D721Med (cell line): ENCODE measurements at places on chromosomes 4 and X.

GRCh38 chr4:74293558-74293957 is 14.7 kb upstream of the EPGN start:
- no peak for DNase-seq

GRCh38 chr4:102869569-102870197 is 891 bp downstream of the CISD2 start:
- no peak for DNase-seq

DNA sequence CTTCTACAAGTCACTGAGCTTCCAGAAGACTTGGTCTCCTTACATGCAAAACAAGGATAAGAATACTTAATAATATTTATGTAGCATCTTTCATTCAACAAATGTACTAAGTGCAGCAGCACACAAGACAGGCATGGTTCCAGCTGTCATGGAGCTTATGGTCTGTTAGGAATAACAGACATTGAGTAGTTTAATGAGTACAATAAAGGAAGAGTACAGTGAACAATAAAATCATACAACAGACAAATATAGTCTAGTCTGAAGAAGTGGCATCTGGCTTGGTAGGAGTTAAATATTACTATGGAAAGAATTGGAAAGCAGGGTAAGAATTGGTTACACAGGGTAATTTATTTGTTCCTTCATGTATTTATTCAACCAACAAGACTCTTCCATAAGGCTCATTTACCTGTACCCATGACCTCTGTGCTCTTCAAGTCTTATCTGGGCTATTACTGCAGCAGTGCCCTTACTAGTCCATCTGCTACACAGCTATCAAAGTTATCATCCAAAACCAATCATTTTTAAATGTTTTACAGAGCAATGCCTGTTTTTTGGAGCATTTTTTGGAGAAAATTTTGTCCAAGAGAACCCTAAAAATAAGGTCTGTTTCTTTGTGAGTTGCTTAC is 101.1 kb upstream of the RPL34 start:
- DNase-seq, result no peak

GRCh38 chr4:155526452-155527169 is 140.0 kb upstream of the GUCY1A1 start:
- no peak for DNase-seq

- no peak for DNase-seq
Measured at GRCh38 chrX:129613596-129613995, 41.2 kb downstream of the APLN start.

- DNase-seq, result no peak
Measured at GRCh38 chrX:106397788-106398538, 213.8 kb upstream of the RADX start.

- DNase-seq, result no peak
Measured at GRCh38 chr4:170990989-170991589, 822.1 kb upstream of the GALNTL6 start.

- DNase-seq, result no peak
Measured at GRCh38 chrX:29762006-29762405, 453.4 kb upstream of the MAGEB2 start.

GRCh38 chrX:82163701-82164100 is 961.8 kb downstream of the SH3BGRL start:
- DNase-seq, result no peak

- DNase-seq, result no peak
Measured at GRCh38 chrX:134626434-134626833, 31.8 kb downstream of the PLAC1 start.

DNA sequence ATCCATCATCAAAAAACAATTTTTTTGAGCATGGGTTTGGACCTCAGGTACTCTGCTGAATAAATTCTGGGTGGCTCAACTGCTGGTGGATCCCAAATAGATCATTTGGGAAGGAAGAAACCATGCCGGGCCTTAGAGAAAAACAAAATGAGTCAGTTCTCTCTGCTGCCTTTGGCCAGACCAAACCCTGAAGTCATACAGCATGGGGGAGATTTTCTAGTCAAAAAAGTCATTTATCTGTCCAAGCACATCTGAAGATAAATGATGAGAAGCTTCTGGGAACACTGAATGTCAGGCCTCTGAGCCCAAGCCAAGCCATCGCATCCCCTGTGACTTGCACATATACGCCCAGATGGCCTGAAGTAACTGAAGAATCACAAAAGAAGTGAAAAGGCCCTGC is 261.4 kb downstream of the DHX15 start:
- DNase-seq, result no peak

DNA sequence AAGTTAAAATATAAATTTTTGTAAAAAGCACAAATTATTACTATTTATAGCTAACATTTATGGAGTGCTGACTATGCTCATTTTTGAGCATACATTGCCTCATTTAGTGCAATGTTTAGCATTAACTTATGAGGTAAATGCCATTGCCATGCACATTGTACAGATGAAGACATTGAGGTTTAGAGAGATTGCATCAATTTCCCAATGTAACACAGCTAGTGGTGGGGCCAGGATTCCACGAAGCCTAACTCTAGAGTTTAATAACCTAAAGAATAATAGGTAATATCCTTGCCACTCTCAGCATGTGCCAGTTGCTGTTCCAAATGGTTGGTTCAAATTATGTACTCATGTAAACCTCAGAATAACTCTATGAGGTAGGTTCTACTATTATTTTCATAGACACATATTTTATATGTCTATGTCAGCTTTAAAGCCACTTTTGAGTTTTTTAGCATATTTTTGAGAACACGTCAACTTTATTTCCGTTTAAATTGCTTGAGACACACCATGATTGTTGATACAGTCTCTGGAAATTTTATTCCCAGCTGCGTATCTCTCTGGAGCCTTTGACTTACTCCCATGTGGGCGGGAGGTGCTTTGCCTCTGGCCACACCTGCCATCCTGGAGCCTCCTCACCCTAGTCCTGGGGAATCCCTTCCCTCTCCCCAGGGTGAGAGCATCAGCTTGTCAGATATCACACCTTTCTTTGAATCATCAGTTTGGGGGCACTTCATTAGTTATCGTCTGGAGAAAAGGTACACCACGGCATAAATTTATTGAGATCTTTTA is 10.8 kb upstream of the ADH1A start:
- DNase-seq, result no peak

DNA sequence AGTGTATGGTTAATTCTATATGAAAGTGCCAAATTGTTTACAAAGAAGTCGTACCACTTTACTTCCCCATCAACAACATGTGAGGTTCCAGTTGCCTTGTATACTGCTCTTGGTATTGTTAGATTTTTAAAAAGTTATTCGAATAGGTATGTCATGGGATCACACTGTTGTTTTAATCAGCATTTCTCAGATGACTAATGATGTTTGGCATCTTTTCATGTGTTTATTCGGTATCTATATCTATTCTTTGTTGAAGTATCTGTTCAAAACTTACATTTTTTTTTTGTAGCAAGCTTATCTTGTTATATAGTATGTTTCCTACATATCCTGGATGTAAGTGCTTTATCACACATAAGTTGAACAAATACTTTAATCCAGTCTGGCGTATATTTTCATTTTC is 99.4 kb upstream of the MAB21L2 start:
- DNase-seq, result no peak

DNA sequence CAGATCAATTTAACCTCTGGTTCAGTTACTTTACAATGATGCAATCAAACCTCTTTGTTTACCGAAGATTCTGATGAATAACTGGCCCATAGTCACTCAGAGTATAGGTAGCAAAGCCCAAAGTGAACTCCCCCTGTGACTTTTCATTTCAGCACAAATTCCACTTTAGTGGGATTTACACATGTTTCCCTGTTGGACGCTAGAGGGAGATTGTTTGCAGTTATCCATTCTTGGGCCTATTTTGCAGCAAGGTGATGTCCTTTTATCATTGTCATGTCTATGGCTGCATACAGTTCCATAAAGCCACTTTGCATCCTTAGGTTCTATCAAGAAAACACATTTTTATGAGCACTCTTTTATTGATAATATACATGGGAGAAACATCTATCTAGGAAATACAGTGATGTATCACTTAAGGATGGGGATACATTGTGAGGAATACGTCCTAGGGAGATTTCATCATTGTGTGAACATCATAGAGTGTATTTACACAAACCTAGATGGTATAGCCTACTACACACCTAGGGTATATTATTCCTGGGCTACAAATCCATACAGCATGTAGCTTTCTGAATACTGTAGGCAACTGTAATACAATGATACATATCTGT is 14.5 kb upstream of the DKK2 start:
- DNase-seq, result no peak

DNA sequence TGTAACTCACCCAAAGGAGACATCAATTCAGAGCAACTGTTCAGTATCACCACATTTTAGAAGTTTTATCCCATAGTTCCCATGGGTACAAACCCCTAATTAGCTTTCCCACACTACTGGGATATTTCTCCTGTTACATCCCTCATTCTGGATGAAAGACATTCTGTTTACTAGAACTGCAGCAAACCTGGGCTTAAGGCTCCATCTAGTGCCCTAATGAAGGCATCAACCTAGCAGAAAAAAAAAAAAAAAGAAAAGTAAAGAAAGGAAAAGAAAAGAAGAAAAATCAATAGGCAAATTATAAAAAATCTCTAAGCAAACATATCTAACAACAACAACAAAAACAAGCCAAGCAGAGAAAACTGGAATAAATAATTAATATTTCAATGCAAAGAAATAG is 133.7 kb upstream of the CPXCR1 start:
- no peak for DNase-seq
